Mesenchymal stem cell (in vitro differentiated cells and primary cell): ENCODE measurements at places on chromosomes 4 and X.

DNA sequence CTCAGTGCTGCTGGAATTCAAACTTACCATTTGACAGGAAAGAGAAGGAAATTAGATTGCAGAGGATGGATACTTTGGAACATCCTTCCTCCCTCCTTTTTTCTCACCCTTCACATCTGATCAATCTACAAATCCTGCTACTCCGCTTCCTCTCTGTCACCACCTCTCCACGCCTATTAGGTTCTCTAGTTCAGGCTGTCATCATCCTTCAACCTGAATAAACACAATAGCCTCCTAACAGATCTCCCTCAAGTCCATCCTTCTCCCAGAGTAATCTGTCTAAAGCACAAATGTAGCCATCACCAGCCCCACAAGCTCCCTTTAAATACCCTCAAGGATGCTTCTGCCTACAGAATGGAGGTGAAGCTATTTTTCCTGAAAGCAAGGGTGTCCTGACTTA, 20.0 kb upstream of the SLAIN2 start:
- H3K27me3 ChIP-seq, result no peaks in the 10 kb centered on the region
- peaks cover 2% of the 10 kb centered on the region for H3K4me1 ChIP-seq
- H3K4me3 ChIP-seq, result no peak overlapping the region
- no peaks in the 10 kb centered on the region for H3K36me3 ChIP-seq
- no peak for DNase-seq

DNA sequence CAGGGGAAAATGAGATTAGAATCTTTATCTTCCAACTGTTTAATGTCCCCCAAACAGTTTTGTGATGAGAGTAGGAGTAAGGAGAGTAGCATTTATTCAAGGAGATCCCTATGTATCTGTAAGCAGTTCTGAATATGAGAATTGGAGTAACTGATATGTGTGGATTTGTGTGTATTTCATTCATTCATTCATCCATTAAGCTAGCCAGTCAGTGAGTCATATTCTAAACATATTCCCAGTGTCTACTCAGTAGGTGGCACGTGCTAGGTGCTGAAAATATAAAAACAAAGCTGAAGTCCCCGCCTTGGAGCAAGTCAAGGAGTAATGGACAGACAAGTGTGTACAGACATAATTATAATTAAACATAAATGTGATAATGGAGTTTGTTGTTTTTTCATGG, 12.4 kb upstream of the STX18 start:
- no peak overlapping the region for H3K27ac ChIP-seq
- H3K27me3 ChIP-seq, result no peaks in the 10 kb centered on the region
- H3K4me1 ChIP-seq, result peaks cover 2% of the 10 kb centered on the region
- H3K4me3 ChIP-seq, result no peak overlapping the region
- no peak for DNase-seq
- H3K36me3 ChIP-seq, result peaks cover 4% of the 10 kb centered on the region

DNA sequence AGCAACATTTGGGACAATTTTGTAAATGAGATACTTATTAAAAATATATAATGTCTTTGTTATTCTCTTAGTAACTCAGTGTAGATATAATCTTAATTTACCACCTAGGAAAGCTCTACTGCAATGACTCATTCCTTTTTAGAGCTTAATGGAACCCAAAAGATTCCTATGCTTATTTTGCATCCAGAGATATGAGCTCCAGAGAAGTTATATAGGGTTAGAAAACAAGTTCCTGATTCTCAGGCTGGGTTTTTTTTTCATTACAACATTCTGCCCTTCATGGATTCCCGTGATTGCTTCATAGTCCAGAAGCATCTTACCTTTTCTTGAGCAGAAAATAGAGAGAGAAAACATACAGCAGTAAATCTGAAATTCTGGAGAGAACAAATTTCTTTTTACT, 57.9 kb upstream of the CXCL8 start:
- H3K36me3 ChIP-seq, result no peaks in the 10 kb centered on the region
- no peak overlapping the region for H3K27ac ChIP-seq
- H3K4me1 ChIP-seq, result peaks cover 2% of the 10 kb centered on the region
- H3K27me3 ChIP-seq, result no peaks in the 10 kb centered on the region
- H3K4me3 ChIP-seq, result no peak overlapping the region

- DNase-seq, result peak; percentile 1
- H3K4me3 ChIP-seq, result no peak overlapping the region
- no peaks in the 10 kb centered on the region for H3K4me1 ChIP-seq
These were observed 921.8 kb upstream of the FTHL17 start for GRCh38 chrX:31993637-31994036.

- H3K27me3 ChIP-seq, result peaks cover under 1% of the 10 kb centered on the region
- no peak overlapping the region for H3K27ac ChIP-seq
- H3K4me1 ChIP-seq, result peaks cover 10% of the 10 kb centered on the region
- no peaks in the 10 kb centered on the region for H3K36me3 ChIP-seq
- no peak overlapping the region for H3K4me3 ChIP-seq
- DNase-seq, result no peak
These were observed 4.9 kb upstream of the ABCG2 start for GRCh38 chr4:88163336-88163735.

DNA sequence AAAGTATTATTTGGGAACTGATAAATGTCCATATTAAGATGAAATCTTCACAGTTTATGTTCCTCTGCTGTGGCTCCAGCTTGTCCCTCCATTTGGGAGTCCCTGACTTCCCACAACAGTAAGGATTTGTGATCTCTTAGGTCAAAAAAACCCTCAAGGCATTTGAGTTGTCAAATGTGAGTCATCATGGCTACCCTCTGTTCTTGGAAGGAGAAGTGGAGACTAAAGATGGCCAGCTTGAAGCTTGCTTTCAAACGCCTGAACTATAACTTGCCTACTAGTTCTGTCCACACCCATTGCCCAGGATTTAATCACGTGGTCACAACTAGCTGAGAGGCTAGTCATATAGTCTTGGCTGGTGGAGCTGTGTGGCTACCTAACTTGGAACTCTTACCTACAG, 107.8 kb downstream of the CCNG2 start:
- DNase-seq, result no peak
- no peaks in the 10 kb centered on the region for H3K4me1 ChIP-seq
- H3K36me3 ChIP-seq, result no peaks in the 10 kb centered on the region

GRCh38 chrX:5730556-5730955, 498.1 kb downstream of the NLGN4X start:
- H3K27ac ChIP-seq, result no peak overlapping the region
- H3K36me3 ChIP-seq, result no peaks in the 10 kb centered on the region
- H3K4me3 ChIP-seq, result no peak overlapping the region
- no peaks in the 10 kb centered on the region for H3K27me3 ChIP-seq
- no peak for DNase-seq
- H3K4me1 ChIP-seq, result no peaks in the 10 kb centered on the region

- peaks cover 13% of the 10 kb centered on the region for H3K27me3 ChIP-seq
- H3K4me1 ChIP-seq, result no peaks in the 10 kb centered on the region
- no peak for DNase-seq
- no peak overlapping the region for H3K4me3 ChIP-seq
- no peaks in the 10 kb centered on the region for H3K36me3 ChIP-seq
These were observed 22.5 kb upstream of the DCTD start for GRCh38 chr4:182939680-182940079.

DNA sequence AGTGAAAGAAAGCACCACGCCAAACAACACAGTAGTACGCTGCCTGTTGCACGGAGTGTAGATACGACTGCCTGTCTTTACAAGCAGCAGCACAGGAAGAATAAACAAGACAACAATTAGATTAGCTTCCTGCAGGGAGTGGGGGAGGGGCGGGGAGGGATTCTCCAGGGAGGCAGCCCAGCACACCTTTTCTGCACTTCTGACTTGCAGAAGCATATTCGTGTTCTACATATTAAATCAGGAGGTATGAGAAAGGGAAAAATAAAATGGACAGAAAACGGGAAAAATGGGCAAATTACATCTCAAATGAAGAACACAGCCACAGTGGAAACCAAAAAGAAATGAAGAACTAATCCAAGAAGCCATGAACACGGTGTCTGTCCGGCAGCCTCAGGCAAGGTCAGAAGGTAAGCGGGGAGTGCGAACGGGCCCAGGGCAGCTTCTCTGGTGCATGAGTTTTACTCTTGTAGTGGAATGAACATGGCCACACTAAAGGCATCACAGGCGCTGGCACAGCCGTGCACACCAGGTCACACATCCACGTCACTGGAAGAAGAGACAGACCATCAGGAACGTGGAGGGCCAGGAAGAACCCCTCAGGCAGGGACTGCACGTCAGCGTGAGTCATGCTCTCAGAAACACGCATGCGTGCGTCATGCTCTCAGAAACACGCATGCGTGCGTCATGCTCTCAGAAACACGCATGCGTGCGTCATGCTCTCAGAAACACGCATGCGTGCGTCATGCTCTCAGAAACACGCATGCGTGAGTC, 20.1 kb upstream of the ADRA2C start:
- H3K4me1 ChIP-seq, result peaks cover 2% of the 10 kb centered on the region
- no peaks in the 10 kb centered on the region for H3K36me3 ChIP-seq
- H3K4me3 ChIP-seq, result no peak overlapping the region
- DNase-seq, result no peak

DNA sequence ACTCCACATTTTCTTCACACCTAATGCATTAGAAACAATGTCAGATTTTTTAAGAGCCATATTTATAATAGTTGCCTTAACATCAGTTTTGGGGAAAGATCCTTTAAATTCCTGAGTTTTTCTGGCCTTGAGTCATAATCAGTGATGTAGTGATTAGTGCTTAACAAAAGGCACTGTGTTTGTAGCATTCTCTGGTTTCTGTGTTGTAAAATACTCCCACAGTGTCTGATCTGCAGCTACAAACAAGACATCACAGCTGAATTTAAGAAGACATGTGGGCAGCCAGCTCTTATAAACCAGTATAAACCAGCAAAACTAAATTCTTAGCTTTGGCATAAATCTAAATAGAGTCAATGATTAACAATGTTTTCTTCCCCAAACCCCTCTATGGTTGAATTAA, 233.8 kb downstream of the FSTL5 start:
- no peak overlapping the region for H3K27ac ChIP-seq
- no peaks in the 10 kb centered on the region for H3K27me3 ChIP-seq
- no peaks in the 10 kb centered on the region for H3K4me1 ChIP-seq
- no peak for DNase-seq

DNA sequence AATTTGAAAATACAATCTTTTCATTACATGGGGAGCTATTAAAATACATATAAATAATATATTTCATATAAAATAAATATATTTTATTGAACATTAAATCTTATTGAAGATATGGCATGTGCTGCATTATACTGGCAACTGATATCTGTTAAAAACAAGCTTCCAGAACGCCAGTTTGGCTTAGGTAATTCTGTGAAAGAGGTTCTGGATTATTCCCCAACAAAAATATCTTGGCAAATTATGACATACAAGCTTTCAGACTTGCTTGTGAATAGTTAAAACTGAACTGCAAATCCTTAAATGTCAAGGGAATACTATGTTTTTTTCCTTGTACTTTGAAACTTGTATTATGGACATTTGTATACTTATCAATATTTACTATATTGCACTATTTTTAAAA, 210.2 kb upstream of the LCORL start:
- H3K4me3 ChIP-seq, result no peak overlapping the region
- H3K27ac ChIP-seq, result no peak overlapping the region
- no peak for DNase-seq
- H3K36me3 ChIP-seq, result no peaks in the 10 kb centered on the region

- H3K36me3 ChIP-seq, result no peaks in the 10 kb centered on the region
- DNase-seq, result no peak
- H3K4me3 ChIP-seq, result no peak overlapping the region
- no peak overlapping the region for H3K27ac ChIP-seq
These were observed 45.9 kb upstream of the WDR1 start for GRCh38 chr4:10162341-10163000.

DNA sequence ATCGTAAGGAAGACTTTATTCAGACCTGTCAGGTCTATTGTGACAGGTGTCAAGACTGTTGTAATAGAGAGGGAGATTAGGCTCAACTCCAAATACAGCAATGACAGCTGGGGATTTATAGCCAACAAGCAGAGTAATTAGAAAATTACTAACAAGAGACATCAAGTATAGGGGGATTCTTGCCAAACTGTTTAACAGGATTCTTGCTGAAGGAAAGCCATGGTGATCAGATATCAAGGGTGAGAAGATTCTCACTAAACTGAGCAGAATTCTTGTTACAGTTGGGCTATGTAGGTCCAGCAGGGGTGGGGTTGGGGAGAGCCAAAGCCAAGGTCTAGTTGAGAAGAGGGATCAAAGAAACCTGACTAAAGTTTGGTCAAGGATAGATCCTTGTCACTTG, 461.0 kb upstream of the GALNT7 start:
- no peak overlapping the region for H3K27ac ChIP-seq
- H3K36me3 ChIP-seq, result no peaks in the 10 kb centered on the region
- no peaks in the 10 kb centered on the region for H3K27me3 ChIP-seq
- no peak for DNase-seq
- H3K4me3 ChIP-seq, result no peak overlapping the region
- H3K4me1 ChIP-seq, result no peaks in the 10 kb centered on the region

DNA sequence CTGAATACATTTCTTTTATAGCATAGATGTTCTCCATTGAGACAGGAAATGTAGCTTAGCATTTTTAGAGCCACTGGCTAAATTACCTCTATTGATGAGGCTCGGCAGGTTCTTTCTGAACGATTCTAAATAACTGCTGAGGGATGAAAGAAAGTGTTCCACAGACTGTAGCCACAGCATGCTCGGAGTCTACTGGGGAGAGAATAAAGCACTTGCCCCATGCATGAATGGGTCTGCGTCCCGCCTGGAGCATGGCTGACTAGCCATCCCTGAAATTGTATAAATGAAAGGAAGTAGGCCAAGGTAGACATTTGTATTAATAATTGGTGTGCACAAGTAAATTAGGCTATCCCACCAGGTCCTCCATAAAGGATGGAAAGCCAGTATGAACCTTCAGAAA, 269.8 kb downstream of the COL25A1 start:
- no peak overlapping the region for H3K27ac ChIP-seq
- H3K36me3 ChIP-seq, result no peaks in the 10 kb centered on the region
- no peaks in the 10 kb centered on the region for H3K27me3 ChIP-seq
- DNase-seq, result no peak

DNA sequence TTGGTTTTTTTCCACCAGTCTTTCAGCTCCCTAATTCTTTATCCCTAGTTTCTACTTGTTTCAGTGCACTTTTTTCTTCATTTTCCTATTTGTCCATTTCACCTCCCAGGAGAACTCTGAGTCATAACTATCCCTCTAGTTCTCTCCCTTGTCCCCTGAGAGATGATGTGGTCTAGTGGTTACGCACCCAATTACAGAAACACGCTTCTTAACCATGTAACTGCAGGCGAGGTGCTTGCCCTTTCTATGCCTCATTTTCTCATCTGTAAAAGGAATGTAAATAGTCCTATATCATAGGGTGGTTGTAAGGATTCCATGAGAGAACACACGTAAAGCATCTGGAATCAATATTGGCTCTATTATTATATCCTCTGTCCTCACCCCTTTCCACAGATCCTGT, 8.8 kb upstream of the GRPR start:
- H3K36me3 ChIP-seq, result no peaks in the 10 kb centered on the region
- DNase-seq, result peak; percentile 70
- H3K27me3 ChIP-seq, result no peaks in the 10 kb centered on the region
- H3K27ac ChIP-seq, result no peak overlapping the region

GRCh38 chrX:138349351-138349750, 362.2 kb downstream of the FGF13 start:
- DNase-seq, result no peak
- no peak overlapping the region for H3K27ac ChIP-seq
- H3K4me1 ChIP-seq, result no peaks in the 10 kb centered on the region
- no peaks in the 10 kb centered on the region for H3K36me3 ChIP-seq

- no peaks in the 10 kb centered on the region for H3K36me3 ChIP-seq
- no peak overlapping the region for H3K27ac ChIP-seq
- no peak for DNase-seq
- H3K4me3 ChIP-seq, result no peak overlapping the region
These were observed 48.9 kb downstream of the PCDH7 start for GRCh38 chr4:30769093-30769492.
